ENCODE measurements at places on chromosomes 7 and 10.
A peak's percentile ranks its signal among the peaks of the same experiment; 100 is the strongest.

DNA sequence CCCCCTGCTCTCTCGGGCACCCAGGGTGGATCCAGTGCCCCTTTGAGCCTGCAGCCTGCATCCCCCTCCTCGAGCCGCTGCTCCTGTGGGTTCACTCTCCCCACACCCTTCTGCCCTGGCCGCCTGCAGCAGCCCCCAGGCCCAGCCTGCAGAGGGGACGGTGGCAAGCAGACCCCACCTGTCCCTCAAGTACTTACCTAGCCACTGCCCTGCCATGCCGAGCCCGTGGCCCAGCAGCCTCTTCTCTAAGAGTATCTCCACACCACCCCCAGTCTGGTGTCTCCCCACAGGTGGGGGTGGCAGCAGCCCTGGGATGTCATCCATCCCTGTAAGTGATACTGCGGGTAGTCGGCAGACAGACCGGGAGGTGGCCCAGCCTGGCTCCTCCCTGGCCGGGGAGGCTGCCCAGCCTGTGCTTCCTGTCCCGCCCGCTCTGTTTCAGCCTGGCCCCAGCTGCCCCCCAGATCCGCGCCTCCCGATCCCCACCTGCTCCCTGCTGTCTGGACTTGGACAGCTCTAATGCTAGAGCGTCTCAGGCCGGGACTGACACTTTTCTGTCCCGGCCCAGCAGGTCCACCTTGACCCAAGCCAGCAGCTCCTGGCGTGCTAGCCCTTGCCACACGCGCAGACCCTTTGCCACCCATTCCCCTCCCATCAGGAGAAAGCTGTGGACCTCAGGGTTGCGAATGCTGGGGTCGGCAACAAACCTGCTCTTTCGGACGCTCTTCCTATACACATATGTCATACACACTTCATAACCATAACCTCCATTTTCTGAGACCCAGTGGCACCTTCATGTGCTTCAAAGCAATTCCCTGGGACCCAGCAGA is 25.0 kb downstream of the YKT6 start:
- no peak for DNase-seq

GRCh38 chr10:71268758-71269157 is 50.3 kb upstream of the SLC29A3 start:
- DNase-seq, result peak; percentile 72

DNA sequence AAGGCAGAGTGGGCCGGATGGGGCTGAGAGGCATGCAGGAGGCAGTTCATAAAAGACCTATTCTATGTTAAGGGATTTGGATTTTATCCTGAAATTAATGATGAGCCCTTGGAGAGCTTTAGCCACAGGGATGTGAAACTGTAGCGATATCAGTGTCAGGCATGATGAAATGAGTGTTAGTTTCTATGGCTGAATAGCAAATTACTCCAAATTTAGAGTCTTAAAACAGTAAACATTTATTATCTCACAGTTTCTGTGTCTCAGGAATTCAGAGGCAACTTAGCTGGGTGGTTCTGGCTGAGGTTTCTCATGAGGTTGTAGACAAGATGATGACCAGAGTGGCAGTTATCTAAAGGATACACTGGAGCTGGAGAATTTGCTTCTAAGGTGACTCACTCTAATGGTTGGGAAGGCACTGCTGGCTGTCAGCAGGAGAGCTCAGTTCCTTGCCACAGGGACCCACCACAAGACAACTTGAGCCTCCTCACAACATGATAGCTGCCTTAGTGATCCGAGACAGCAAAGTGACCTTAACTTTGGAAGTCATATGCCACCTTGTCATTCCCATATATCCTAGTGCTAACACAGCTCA is 36.7 kb upstream of the SFTPD start:
- DNase-seq, result no peak

DNA sequence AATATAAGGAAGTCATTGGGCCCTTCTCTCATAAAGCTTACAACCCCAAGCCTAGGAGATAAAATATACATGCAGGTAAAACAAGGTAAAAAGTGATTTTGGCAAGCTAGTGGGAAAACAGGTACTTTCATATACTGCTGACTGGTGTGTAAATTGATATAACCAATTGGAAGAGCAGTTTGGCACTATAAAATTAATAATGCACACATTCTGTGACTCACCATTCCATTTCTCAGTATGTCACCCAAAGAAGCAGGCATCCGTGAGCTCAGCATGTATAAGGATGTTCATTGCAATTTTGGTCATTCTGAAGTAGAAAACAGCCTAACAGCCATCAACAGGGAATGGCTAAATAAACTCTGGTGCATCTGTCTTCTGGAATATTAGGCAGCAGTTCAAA is 2.9 kb downstream of the MACROH2A2 start:
- DNase-seq, result no peak

- DNase-seq, result no peak
Observed at GRCh38 chr10:77647543-77648293, 10.1 kb upstream of the KCNMA1 start.

DNA sequence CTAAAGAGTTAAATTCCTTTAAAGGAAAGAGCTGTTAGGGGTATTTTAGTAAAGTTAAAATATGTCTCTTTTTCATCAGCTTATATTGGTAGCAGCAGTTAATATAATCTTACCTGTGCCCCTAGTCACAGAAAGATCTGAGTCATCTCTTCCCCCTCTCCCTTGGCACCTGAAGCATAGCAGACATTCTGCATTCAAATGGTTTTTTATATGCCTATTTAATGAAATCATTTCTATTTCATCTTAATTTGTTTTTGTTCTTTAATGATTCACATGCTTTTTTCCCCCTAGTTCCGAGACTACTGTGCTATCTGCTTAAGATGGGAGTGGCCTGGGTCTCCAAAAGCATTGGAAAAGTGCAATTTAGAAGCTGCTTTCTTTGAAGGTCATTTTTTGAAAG is 33.3 kb downstream of the FHIP2A start:
- DNase-seq, result no peak

GRCh38 chr7:159105832-159106811 is 38.5 kb downstream of the VIPR2 start:
- no peak for DNase-seq

DNA sequence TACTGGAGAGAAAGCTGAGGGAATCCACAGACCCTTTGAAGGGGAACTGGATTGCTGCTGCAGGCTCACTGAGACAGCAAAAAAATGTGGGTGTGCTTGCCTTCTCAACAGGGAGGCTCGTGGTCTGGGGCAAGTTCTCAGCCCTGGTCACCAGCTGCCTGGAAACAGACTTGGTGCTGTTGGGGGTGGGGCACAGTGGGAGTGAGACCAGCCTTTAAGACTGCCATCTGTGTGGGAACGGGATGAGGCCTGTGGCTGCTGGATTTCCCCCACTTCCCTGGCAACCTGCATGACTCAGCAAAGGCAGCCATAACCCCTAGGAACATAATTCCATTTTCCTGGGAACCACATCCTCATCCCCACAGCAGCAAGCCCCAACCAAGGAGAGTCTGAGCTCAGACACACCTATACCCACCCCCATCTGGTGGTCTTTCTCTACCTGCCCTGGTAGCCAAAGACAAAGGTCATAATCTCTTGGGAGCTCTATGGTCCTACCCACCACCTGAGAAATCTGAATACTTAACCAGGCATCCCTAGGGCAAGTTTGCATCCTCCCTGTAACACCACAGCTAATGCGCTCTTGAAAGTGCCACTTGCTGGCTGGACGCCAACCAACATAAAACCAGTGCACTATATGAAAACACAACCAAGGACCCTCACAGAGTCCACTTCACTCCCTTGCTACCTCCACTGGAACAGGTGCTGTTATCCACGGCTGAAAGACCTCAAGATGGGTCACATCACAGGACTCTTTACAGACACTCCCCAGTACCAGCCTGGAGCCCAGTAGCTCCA is 45.0 kb upstream of the TFEC start:
- DNase-seq, result no peak

- no peak for DNase-seq
Observed at GRCh38 chr10:92268748-92269147, 22.1 kb downstream of the CPEB3 start.

DNA sequence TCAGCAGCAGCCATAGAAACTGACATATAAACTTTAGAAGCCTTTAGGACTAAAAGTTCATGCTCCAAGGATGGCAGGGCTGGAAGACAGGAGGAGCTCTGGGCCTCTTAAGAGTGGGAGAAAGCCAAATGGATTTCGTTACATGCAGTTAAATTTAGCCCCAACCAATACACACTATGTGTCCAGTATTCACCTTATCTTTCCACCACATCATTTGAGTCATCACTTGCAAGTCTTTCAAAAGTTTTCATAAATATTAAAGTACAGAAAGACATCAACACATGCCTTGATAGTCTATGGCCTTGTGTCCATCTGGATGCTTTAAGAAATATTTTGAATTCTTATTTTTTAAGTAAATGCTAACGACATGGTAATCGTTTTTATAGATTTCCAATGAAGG is 392.4 kb upstream of the LRRN3 start:
- no peak for DNase-seq

DNA sequence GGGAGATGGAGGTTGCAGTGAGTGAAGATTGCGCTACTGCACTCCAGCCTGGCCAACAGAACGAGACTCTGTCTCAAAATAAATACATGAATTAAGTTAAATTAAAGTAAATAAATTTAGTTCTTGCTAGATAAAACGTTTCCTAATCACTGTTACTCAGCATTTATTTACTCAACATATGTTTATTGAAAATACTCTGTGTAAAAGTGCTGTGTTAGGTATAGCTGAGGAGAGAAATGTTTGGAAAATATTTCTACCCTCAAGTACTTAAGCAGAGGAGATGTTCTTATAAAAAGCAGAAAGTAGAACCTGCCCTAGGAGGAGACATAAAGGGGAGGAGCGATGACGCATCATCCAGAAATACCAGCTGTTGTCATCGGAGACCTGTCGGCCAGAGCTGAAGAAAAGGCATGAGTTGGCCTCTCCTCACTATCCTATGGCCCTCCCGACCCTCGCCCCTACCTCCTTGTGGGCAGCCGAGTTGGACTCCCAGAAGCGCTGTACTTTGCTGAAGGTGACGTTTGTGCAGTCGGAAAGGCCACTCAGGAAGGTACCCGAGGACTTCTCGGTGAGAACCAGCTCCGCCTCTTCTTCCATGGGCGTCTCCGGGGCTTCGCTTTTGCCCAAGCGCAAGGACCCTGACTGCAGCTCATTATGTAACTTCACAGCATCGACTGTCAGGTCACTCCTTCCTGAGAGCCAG is 1.1 kb downstream of the RRP12 start:
- peak; percentile 78 for DNase-seq

DNA sequence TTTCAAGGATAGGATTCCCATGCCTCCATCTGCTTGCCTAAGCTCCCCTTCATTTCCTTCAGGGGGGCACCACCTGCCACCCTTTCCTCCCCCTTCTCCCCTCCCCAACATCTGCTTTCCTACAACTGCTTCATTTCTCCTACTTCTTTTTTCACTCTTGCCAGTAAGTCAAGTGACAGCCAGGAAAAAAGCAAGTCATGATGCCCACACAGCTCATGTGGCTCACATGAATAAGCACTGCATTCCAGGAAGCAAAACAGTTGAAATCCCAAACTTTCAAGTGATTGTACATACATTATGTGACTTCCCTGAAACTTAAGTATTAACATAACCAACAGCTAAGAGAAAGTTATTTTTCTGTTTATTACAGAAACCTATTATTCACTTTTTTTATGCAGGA is 78.6 kb downstream of the TNS3 start:
- peak; percentile 33 for DNase-seq

GRCh38 chr7:94591176-94591575 is 64.8 kb downstream of the SGCE start:
- no peak for DNase-seq

- no peak for DNase-seq
Observed at GRCh38 chr10:31147210-31147608, 115.5 kb upstream of the ZNF438 start.

- no peak for DNase-seq
Observed at GRCh38 chr7:129368389-129368986, 65.7 kb upstream of the STRIP2 start.

DNA sequence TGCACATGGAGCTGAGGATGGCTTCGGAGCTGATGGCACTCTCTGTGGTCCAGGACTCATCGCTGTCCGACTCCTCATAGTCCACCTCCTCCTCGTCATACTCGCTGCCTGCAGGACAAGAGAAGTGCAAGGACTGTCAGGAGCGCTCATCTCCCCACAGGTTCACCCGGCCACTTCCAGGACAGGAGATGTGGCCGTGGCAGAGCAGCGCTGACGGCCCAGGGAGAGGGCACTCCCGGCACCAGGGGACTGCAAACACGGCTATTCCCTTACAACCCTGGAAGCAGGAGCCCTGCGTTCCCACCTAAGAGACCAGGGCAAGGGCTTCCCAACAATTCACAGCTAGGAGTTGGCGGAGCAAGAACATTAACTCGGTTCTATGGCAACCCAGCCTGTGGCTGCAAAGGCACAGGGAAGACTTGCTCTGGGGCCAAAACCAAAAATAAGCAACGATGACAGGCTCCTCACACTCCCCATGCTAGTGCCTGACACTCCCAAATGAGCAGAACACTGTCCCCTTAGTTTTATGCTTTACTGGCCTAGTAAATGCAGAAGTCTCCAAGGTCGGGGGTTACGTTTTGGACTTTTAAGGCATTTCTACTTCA is 100.9 kb downstream of the TAX1BP1 start:
- DNase-seq, result no peak

GRCh38 chr7:54988516-54988915 is 30.3 kb upstream of the EGFR start:
- DNase-seq, result no peak

DNA sequence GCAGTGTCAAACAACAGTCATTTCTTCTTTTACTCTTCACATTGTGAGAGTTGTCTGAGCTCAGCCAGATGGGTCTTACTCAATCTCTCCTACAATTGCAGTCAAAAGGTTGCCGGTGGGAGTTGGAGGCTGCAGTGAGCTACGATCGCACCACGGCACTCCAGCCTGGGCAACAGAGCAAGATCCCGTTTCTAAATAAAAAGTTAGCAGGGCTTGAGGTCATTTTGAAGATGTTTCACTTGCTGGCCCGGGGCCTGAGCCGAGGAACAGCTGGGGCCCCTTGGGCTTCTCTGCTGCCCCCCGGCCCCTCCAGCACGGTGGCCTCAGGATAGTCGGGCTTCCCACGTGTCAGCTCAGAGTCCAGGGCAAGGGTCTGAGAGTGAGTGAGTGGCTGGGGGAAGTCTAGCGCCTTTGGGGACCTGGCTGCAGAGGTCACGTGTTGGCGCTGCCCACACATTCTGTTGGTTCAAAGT is 40.4 kb downstream of the GTF2IRD1 start:
- DNase-seq, result no peak

GRCh38 chr7:150332852-150333635 is 8.4 kb downstream of the RARRES2 start:
- DNase-seq, result peak; percentile 63

- DNase-seq, result no peak
Observed at GRCh38 chr10:113550365-113550764, 2.5 kb upstream of the HABP2 start.

GRCh38 chr10:76285012-76285411 is 853.6 kb downstream of the LRMDA start:
- no peak for DNase-seq

- DNase-seq, result no peak
Observed at GRCh38 chr10:51007781-51008180, 66.5 kb upstream of the PRKG1 start.

GRCh38 chr10:62529396-62529795 is 155.2 kb downstream of the ZNF365 start:
- no peak for DNase-seq

DNA sequence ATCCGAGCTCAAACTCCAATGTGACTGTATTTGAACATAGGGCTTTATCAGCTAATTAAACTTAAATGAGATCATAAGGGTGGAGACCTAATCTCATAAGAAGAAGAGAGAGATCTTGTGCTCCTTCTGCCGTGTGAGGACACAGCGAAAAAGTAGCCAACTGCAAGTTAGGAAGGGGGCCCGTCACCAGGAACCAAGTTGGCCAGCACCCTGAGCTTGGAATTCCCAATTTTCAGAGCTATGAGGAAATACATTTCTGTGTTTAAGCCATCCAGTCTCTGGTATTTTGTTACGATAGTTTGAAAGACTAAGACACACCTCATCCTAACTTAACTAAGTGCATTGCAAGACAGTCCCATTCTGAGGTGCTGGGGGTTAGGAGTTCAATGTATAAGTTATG is 14.1 kb upstream of the WDR86 start:
- DNase-seq, result no peak

Measured in adrenal gland (tissue), 19 donors.